ENCODE measurements at places on chromosomes 12 and 14.

DNA sequence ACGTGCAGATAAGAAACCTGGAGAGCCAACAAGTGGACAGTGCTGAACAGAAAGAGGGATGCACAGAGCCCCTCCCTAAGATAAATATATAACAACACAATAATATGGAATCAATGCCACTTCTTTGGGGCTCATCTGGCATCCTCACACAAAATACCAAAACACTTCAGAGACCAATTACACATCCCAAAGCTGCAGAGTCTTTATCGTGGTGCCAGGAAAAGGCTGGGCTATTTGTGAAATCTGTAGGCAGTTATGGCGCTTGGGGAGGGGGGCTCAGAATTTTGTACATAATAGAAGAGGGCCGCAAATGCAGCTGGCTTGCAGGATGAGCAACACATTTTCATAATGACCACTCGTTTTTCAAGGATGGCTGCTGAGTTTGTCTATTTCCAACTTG, 160.4 kb upstream of the NOS1 start:
- no peak for DNase-seq

DNA sequence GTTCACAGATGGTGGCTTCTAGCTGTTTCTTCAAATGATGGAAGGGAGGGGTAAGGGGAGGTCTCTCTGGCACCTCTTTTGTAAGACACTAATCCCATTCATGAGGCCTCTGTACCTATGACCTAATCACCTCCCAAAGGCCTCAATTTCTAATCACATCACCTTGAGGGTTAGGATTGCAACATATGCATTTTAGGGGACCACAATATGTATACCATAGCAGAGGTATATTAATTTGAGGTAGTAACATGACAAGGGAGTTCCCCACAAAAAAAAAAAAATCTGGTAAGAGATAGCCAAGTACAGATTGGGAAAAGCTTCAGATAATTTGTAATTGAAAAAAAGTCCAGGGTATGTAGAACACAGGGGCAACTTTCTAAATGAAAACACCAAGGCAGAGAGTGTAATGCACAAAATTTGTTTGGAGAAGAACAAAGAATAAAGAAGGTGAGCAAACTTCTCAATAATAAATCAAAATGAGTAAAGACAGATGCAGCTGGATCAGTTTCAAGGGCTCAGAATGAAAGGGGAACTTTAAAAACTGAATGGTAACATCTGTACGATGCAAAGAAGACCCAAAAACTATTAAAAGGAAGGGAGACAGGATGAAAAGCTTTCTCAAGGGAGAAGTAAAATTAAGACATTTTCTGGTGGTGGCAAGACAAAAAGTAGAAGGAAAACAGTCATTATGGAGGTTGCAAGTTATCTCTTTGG, 125.5 kb upstream of the DCN start:
- DNase-seq: no peak

GRCh38 chr14:81157431-81157830, 63.3 kb downstream of the GTF2A1 start:
- DNase-seq: no peak

GRCh38 chr14:66284346-66284745, 201.8 kb upstream of the CCDC196 start:
- no peak for DNase-seq

DNA sequence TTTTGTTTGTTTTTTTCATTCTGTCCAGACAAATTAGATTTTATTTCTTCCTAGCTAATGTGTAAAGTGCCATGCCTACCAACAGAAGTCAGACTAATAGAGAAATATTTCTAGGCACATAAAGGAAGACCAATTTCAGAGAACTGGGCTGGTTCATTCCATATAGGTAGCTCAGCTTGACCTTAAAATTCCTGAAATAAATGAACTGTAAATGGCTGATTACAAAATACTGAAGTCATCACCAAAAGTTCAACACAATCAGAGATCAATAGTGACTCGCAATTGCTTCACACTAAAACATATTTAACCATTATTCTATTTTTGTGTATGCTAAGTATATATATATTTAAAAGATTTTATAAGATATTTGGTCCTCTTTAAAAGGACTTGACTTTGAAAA, 34.2 kb downstream of the PTPRB start:
- DNase-seq: no peak

- DNase-seq: no peak
Measured at GRCh38 chr12:14186193-14186502, 179.3 kb upstream of the ATF7IP start.

DNA sequence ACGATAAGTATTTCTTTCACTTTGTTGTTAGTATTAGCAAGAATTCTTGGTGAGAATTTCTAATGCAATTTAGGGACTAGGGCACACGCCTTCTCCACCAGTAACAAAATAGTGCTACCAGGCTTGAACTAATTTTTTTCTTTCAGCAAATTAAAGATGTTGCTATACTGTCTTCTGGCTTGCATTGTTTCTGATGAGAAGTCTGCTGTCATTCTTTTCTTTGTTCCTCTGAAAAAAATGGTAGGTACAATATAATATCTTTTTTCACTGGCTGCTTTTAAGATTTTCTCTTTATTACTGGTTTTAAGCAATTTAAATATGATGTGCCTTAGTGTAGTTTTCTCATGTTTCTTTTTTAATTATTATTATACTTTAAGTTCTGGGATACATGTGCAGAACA, 171.2 kb downstream of the PCNX1 start:
- DNase-seq: no peak

DNA sequence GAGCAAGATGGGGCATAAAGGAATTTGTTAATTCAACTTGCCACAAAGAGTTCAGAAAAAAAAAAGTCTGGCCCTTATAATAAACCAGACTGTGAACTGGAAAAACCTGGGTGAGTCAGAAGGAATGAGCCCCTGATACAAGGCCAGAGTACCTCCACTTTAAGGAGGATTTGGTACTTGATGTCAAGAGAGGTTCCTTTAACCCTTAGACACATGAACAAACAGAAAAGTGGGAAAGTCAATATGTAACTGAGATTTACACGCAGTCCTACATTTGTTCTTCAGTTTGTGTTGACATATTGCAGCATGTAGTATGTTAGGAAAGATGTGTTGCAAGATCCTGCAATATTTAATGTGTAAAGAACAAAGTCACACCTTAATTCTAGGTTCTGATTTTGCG, 14.2 kb upstream of the SLC38A4 start:
- no peak for DNase-seq

- DNase-seq: no peak
Measured at GRCh38 chr12:18908191-18908590, 170.3 kb downstream of the CAPZA3 start.

GRCh38 chr14:59857328-59857727, 13.2 kb downstream of the RTN1 start:
- DNase-seq: no peak

GRCh38 chr14:49479432-49479831, 106.7 kb downstream of the RPS29 start:
- no peak for DNase-seq

GRCh38 chr12:56119361-56119796, 1.3 kb downstream of the ZC3H10 start:
- DNase-seq: peak; percentile 44

DNA sequence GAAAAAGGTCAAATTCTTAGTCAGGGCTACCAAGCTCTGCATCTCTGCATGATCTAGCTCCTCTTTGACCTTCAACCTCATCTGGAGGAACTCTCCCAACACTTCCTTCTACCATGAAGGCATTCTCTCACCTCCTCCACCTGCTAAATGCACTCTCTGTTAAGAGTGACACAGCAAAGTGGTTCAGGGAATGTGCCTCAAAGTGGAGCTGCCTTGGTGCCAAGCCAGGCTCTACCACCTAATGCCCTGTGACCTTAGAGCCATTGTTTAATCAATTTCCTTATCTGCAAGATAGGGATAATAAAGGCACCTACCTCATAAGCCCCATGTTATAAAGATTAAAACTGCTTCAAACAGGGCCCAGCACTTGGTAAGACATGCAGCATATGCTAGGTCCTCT, 236.7 kb downstream of the ANO2 start:
- DNase-seq: no peak

DNA sequence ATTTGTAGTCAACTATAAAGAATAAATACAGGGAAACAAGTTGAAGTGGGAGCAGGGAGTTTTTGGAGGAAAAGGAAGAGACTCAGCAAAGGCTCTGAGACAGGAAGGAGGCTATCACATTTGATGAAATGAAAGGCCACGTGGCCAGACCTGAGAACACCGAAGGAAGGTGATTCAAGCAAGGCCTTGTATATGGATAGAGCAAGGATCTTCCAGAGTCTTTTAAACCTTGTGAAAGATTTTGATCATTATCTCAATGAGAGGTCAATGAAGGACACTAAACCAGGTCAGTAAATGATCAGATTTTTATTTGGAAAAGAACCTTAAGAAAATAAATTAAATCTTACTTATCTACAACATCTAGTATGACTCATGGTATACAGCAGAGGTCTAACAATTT, 523.5 kb downstream of the SLC16A7 start:
- no peak for DNase-seq

- DNase-seq: no peak
Measured at GRCh38 chr14:104262515-104263514, 124.4 kb downstream of the KIF26A start.

DNA sequence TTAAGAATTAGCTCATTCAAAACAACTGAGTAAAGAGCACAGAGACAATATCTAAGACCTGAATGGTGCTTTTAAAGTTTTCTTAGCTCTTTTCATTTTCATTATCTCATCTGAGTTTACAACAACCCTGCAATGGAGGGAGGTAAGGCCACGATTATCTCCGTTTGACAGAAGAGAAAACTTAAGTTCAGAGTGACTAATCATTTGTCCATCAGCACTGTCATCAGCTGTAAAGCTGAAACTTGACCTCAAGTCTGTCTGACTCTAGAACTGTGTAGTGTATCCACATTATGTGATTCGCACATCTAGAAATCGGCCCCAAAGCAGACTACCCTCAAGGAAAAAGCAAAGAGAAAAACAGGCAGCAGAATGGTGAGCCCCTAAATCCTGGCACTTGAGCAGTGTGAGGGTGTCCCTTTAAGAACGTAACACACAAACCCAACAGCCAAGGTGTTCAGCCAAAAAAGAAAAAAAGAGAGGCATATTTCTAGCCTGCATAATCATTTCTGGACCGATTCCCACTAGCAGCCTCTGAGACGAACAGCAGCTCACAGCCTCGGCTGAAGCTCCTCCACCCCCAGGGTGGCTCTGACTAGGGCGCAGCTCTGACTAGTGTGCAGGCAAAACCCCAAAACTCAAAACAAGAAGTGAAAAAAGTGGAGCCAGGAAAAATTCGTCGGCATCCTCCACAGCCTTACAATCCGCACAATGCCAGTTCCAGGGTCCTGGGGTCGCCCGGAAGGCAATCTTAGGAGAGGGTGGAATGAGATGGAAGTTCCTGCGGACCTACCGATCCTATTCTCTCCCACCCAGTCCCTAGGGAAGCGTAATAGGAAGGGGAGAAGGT, 1.6 kb downstream of the STXBP6 start:
- DNase-seq: no peak

DNA sequence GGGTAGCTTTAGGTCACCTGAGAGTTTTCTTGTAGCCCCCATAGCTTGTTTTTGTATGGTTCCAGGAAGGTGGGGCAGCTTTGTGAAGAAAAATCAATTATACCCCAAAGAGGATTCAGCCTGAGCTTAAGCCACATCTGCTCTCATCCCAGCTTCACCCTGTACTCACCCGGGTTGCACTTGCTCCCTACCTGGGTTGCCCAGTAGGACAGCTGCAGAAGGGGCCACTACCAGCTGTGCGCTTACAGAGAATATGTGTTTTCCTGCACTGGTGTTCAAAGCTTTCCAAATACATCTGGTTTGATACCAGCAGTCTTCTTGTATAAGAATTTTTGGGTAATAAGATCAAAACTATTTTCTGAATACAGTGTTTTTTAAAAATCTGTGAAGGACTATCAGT, 3.0 kb upstream of the SLC38A1 start:
- no peak for DNase-seq

DNA sequence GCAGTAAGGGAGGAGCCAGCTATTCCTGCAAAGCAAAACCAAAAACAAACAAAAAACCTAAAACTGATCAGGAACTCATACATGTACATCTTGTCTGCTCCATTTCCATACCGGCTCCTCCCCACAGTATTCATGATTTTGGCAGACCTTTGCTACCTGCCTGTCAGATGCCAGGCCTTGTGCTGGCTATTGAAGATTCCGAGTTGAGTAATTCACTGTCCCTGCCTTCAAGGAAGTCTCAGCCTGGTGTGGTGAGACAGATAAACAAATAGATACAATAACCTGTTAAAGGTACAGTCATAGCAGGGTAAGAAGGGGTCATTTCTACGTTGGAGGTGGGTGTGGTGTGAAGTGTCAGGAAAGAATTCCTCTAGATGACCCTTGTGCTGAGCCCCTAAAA, 42.7 kb downstream of the SUSD6 start:
- DNase-seq: no peak

GRCh38 chr12:126747530-126748149, 1519.3 kb upstream of the TMEM132C start:
- DNase-seq: peak; percentile 41

DNA sequence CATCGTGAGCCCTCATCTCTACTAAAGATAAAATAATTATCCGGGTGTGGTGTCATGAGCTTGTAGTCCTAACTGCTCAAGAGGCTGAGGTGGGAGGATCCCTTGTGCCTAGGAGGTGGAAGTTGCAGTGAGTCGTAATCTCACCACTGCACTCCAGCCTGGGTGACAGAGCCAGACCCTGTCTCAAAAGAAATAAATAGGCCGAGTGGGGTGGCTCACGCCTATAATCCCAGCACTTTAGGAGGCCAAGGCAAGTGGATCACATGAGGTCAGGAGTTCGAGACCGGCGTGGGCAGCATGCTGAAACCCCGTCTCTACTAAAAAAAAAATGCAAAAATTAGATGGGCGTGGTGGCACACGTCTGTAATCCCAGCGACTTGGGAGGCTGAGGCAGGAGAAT, 70.9 kb downstream of the RESF1 start:
- no peak for DNase-seq

GRCh38 chr12:113284751-113285150, 50.2 kb downstream of the SLC8B1 start:
- no peak for DNase-seq

- DNase-seq: no peak
Measured at GRCh38 chr14:102491366-102491765, 18.2 kb downstream of the ANKRD9 start.

- DNase-seq: no peak
Measured at GRCh38 chr12:124507188-124508109, 60.0 kb downstream of the NCOR2 start.
